ENCODE measurements at places on chromosomes 4 and X.

DNA sequence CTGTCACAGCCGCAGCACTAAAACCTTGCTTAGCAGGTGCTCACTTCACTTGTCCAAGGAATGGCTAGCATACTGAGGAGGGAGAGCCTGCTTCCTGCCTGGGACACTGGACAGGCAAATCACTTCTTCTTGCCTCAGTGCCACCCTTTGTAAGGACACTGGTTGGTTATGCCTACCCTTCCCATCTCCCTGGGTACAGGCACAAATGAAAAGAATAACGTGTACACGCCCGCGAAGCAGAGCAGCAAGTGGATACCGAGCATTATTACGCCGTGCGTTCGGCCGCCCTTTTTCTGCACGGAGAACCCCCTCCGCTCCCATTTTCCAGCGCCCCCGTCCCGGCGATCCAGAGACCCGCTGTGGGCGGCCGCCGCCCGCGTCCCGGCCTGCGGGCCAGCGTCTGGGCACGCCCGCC is 338 bp upstream of the KLHL2 start:
- no peak for DNase-seq

DNA sequence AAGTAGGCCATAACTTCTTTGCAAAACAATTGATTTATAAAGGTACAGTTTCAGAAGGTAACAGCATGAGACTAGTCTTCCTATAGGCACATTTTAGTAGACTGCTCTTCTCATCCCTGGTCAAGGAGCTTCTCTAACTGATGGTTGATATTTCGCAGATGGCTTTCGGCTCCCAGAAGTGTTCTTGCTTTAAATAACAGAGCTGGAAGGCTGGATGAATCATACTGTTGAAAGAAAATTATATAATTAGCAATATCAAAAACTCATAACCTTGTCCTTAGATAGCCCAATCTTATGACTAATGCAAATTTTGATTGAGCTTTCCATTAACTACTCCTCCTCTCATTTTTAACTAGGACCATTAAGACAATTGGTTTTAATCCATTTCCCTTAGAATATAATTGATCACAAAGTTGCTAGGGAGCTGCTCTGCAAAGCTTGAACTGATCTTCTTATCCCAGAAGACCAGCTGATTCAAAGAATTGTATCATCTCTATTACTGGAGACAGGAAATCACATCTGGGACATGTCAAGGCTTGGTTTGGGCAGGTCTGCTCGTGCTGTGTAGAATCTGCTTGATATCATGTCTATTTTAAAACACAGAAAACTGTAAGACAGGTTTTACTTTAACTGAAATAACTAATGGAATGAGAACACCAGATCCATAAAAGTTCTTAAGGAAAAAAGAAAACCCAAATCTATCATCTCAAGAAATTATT is 38.6 kb downstream of the CENPU start:
- no peak for DNase-seq

DNA sequence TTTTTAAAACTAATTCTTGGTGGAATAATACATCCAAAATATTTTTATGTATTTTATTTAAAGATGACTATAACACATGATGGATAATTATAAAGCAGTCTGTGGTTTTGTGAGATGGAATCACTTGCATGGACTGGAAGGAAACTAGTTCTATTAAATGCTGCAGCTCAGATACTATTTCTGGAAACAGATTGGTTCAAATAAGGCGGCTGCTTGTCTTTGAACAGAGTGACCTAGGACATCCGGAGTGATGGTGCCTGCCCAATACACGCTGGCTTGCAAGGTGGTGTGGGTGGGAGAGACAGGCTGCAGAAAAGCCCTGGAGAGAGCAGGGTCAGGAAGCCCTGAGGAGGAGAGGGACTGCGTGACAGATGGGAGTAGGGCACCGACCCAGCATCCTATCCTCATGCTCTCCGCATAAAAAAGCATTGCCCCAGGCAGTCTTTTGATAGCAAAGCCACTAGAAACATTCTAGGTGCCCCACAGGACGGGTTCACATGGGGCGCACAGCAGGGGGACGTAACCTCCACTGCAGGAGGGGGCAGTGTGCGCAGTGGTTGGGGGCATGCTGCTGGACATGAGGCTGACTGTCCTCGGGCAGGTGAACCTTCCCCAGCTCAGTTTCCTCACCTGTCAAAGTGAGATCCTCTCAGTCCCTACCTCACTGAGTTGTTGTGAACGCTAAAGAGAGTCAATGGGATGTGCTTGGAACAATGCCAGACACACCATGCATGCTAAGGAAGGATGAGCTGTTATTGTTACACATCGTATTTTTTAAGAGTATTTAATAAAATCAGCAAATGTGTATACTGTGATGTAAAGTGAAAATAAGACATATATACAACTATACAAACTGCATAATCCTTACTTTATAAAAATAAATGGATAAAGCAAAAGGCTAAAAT is 71.3 kb downstream of the EVC2 start:
- DNase-seq, result no peak

DNA sequence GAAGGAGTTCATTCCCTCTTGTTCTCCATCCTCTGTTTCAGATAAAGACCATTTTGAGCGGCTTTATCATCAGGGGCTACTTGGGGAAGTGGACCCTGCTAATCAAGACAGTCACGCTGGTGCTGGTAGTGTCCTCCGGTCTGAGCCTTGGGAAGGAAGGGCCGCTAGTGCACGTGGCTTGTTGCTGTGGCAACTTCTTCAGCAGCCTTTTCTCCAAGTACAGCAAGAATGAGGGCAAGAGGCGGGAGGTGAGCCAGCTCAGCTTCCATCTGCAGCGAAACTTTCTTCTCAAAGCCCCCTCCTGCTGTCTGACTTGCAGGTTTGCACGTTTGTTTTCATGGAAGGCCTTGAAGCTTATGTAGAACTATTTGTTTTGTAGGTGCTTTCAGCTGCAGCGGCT is 49.5 kb downstream of the CLCN4 start:
- DNase-seq, result no peak

GRCh38 chr4:22391551-22391950 is 124.3 kb downstream of the ADGRA3 start:
- no peak for DNase-seq

DNA sequence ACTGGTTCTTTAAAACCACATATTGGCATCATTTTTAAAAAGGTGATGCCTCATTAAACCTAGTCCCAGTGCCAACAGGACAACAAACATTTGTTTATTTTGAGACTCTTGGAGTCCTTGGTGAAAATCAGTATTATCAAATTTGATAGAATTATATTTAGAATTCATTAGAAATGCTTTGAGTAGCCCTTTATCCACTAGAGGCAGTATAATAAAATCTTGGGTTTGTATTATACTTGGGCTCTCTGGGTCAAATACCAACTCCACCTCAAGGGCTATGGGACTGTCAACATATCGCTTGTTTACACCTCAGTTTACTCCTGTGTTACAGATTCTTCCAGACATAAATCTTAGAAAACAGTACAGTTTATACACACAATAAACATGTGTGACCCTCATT is 335.7 kb upstream of the FSTL5 start:
- no peak for DNase-seq

DNA sequence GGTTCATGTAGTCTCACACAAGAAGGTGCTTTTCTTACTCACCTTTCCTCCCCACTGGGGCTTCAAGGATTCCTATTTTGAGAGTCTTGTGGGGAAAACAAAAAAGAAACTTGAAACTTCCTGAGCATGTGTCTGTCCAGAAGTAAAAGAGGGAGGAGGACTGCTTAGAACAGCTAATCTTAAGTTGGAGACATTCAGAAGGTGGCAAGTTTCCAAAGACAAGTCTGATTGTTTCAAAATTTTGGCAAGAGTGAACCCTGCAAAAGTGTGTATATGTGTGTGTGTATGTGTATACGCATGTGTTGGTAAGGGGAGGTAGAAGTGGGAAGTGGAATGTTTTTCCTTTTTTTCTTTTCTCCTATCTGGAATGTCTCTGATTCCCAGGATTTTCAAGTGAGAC is 189.0 kb upstream of the FRMPD4 start:
- DNase-seq, result no peak

DNA sequence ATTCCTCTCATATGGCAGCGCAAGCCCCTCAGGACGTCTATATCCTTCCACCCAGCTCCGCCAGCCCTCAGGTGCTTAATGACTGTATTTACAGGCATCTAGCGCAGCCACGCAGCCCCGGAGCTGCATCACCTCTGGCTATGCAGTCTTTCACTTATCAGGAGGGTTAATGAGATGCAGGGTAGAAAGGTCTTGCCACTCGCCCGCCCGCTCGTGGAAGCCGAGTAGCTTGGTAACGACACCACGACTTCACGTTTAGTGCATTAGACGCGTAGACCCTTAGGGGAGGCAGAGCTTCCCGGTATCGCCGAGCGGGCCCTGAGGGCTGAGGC is 1.5 kb upstream of the SLC16A2 start:
- peak; percentile 21 for DNase-seq

DNA sequence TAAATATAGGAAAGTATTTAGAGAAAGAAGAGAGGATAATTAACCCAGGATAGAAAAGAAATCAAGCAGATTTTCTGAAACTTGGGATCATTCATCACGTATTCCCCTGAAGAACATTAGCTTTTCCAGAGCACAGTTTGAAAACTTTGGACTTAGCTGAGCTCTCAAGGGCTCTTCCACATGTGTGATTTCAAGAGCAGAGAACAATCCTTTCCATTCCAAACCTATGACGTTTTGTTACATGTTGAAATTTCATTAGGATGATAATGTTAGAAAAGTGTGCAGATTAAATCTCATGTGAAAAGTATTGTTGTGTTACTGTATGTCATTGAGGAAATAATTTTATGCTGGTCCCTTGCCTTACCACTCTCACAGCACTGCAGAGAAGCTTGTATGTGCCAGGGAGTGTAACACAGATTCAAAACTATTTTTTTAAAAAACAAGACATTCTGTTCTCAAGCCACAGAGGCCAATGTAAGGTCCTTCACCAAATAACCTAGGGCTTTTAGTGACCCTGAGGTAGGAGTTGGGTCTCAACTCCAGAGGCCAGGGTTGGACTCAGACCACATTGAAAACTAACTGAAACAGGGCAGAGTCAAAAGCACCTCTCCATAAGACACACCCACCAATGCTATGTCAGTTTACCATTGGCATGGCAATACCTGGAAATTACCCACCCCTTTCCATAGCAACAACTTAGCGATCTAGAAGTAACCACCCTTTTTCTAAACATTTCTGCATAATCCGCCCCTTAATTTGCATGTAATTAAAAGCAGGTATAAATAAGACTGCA is 141.3 kb downstream of the ANXA5 start:
- DNase-seq, result no peak

All from CD4-positive, alpha-beta T cell treated with Interleukin-17A for 4 hours (primary cell).